Pulmonary artery endothelial cell (primary cell): ENCODE measurements at places on chromosomes 2 and 18. TPM values are rescaled to one million over a fixed set of nuclear protein-coding genes. Genes with fewer than 3 reads are reported as not detected.

LTBP1 gene
- total RNA-seq = 41.9 and 109 TPM in 2 replicates

CAPN13 gene
- not detected in 2 replicates for total RNA-seq

TMEM198 gene
- total RNA-seq = not detected in 2 replicates

BOLL gene
- total RNA-seq = not detected in 2 replicates

ATP8B1 gene
- total RNA-seq = 85.1 and 108 TPM in 2 replicates

REG3A gene
- total RNA-seq = not detected in 2 replicates

CFAP65 gene
- under 0.01 TPM in 1 of 2 replicates, not detected in the other for total RNA-seq

IFIH1 gene
- 7.3 and 13.7 TPM in 2 replicates for total RNA-seq

FBXO15 gene
- total RNA-seq = 0.18 TPM in 1 of 2 replicates, not detected in the other

LIMS3 gene
- 3.3 and 7.3 TPM in 2 replicates for total RNA-seq
